A172 (cell line): ENCODE measurements at places on chromosomes 16 and 17. TPM values are rescaled to one million over a fixed set of nuclear protein-coding genes. Genes with fewer than 3 reads are reported as not detected.

The KRTAP3-2 gene
- total RNA-seq: not detected in 2 replicates

The ALOXE3 gene
- total RNA-seq: 0.05 TPM in 1 of 2 replicates, not detected in the other

The TP53TG3F gene
- not detected in 2 replicates for total RNA-seq

The PIPOX gene
- 1.1 and 1.7 TPM in 2 replicates for total RNA-seq

The ATP2A1 gene
- total RNA-seq: 0.14 and 1.1 TPM in 2 replicates

The GUCY2D gene
- not detected in 2 replicates for total RNA-seq

The MYO15B gene
- 7.1 and 9.6 TPM in 2 replicates for total RNA-seq

The CDH15 gene
- total RNA-seq: not detected in 2 replicates

The FAM117A gene
- 4.6 and 12.0 TPM in 2 replicates for total RNA-seq

The KRT40 gene
- total RNA-seq: not detected in 2 replicates
